ENCODE measurements at places on chromosomes 5 and 9. TPM values are rescaled to one million over a fixed set of nuclear protein-coding genes. Genes with fewer than 3 reads are reported as not detected.
A peak's percentile ranks its signal among the peaks of the same experiment; 100 is the strongest.

DNA sequence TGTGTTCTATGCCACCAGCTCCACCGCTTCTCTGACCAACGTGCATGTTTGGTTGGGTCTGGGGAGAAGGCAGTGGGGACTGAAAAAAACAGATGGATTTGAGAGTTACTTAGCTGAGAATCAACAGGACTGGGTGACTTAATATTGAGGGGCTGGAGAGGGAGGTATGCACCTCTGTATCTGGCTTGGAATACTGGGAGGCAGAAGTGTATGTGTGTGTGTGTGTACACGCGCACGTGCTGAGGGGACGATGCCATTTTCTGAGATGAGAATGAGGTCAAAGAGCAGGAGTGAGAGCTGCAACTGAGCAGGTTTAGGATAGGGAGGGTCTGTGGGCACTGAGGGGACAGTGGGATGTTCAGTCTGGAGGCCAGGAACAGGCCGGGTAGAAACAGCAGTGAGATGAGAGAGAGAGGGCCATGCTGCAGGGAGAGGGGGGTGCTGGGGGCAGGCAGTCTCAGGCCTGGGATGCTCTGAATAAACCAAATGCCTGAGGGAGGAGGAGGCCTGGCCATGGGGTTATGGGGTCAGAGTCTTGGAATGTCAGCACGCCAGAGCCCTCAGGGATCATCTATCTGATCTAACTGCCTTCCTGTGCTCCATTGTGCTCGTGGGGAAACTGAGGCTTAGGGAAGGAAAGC lies 14.0 kb downstream of the PDGFRB start:
- DNase-seq = no peak

Gene SVEP1
- total RNA-seq = 8.8 TPM

- DNase-seq = no peak
These were observed 4.8 kb upstream of the KCNMB1 start for GRCh38 chr5:170393958-170394357.

DNA sequence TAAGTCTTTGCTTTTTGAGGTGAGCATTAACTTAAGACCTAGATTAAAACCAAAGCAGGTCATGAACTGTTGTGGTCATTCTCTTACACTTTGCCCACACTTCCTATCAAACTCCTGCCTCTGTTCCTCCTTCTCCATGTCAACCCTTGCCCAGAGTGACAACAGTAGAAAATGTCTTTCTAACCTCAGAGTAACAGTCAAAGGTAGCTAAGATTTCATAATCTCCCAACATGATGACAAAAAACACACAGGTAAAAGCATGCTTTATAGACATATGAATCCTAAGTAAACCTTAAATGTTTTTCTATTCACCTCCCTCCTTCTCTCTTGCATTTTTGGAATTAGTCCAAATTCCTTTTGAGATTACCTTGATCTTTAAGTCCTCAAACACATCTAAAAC lies 422.3 kb downstream of the SPATA31D1 start:
- no peak for DNase-seq

DNA sequence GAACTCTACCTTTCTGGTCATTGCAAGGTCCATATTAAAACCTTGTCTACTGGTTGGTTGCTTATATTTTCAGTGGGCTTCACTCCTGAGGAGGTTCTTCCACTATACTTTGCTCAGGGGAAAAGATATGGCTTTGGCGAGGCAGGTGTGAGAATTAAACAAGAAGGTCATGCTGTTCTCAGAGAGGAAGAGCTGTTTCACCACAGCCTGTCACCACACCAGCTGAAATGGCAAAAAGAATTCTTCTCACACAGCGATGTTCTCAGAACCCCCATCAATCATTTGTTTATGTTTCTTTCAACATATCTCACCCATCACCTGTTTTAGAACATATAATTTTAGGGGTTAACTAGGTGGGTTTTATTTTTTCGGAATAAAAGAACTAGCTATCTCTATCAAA lies 38.6 kb downstream of the CAPSL start:
- DNase-seq = no peak

DNA sequence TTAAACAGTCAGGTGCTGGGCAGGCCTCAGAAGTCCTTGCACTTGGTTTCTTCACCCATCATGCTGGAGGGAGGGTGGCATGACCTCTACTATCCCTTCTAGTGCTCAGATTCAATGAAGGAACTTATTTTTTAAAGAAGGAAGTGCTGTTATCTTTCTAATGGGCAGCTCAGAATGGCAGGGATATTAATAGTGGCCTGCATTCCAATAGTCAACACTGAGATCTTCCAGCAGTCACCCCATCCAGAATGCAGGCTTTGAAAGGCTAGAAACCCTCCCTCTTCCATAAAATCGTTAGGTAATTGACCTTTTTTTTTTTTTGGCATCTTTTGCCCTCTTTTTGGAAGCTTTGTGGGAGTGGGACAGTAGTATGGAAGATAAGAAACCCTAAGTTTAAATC lies 325.0 kb downstream of the ARRDC3 start:
- DNase-seq = no peak

Gene HAVCR1
- not detected for total RNA-seq

Gene TMEFF1
- total RNA-seq = not detected

GRCh38 chr5:96716007-96716406 lies 53.8 kb downstream of the CAST start:
- DNase-seq = no peak

DNA sequence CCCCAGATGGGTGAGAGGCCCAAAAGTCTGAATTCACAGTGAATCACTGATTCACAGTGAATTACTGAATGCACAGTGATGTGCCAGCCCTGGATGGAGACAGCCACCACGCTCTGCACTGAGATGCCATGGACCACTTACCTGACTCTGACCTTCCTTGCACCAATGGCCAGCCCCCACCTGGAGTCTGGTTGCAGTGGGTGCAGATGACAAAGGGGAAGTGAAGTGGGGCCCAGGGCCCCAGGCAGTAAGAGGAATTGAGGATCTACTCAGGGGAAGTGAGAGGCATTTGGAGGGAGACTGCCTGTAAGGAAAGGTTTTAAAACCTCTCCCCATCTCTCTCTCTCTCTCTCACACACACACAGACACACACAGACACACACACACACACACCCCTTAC lies 412.1 kb downstream of the CYLC2 start:
- DNase-seq = no peak

Gene KLF9
- total RNA-seq = 52.8 TPM

Gene BNC2
- total RNA-seq = 3.5 TPM

Gene CDH9
- total RNA-seq = not detected

Gene FREM1
- total RNA-seq = 3.0 TPM

DNA sequence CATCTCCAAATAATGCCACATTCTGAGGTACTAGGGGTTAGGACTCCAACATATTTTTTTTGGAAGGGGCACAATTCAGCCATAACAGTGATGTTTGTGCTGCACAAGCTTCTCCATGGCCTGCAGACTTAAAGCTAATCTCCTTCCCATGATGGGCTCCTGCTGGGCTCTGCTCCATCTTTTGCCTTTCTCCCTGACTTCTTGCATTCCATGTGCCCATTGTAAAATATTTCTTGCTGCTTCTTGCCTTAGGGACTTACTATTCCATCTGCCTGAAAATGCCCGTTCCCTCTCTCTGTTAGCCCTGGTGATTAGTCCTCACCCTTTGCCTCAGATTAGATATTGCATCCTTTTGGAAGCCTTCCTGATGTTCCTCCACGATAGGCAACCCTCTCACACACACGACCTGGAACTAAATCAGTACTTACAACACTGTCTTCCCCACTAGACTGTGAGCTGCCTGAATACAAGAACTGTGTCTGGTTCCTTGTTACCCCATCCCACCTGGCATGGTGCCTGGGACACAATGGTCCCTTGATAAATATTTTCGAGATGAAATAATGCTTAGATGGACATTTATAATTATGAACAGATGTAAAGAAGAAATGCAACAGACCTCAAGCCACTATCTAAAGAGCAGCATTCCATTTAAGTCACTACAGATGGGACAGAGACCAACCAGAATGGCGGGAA lies 33.5 kb downstream of the OR1J1 start:
- DNase-seq = no peak

- DNase-seq = no peak
These were observed 46.7 kb downstream of the INSYN2B start for GRCh38 chr5:169933616-169934015.

DNA sequence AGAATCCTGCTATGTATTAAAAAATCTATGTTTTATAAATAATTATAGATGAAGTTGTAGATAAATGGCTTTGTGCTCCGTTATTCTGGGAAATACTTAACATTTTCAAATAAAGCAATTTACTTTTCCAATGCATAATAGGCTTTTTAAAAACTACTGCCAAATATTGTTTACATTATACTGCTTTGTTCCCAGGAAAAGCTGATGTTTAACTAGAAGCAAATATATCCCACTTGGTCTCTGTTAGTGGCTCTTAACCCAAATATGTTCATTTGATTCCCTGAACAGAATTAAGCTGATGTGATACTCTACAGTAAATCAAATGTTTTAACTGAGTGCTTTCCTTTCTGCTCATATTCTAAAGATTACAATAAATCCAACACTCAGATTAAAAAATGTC lies 326.3 kb downstream of the SLCO4C1 start:
- no peak for DNase-seq

Gene NEURL1B
- 24.0 TPM for total RNA-seq

- no peak for DNase-seq
These were observed 105.8 kb downstream of the EFNA5 start for GRCh38 chr5:107564931-107565372.

- DNase-seq = no peak
These were observed 689 bp downstream of the AK3 start for GRCh38 chr9:4740388-4740637.

DNA sequence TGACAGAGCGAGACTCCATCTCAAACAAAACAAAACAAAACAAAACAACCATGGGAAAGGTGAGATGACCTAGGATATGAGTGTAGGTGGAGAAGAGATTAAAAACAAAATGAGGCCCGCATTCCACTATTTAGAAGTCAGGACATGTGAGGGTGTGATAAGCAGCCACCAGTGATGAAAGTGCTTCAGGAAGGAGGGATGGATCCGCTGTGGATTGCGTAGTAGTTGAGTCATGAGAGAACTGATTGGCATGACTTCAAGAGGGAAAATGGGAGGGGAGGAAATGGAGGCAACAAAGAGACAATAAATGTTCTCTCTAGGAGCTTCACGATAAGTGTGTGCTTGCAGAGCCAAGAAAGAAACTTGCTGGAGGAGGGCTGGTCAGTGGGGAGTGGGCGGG lies 367.6 kb downstream of the ARL15 start:
- no peak for DNase-seq

Gene CARTPT
- total RNA-seq = not detected

Gene CTNND2
- 18.4 TPM for total RNA-seq

DNA sequence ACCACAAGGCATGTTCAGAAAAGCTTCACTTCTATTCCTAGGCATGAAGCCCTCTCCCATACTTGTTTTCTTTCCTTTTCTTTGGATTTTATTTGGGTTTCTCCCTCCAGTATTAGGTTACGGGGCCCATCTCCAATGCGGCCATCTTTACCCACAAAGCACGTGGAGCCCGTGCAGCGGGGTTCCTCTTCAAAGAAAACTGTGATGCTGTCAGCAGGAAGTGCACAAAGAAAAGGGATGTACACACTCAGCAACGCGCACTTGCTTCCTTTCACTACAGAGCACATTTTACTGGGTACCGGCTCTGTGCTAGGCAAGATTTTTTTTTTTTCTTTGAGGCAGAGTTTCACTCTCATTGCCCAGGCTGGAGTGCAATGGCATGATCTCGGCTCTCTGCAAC lies 106.6 kb downstream of the COL23A1 start:
- DNase-seq = peak; percentile 32

- no peak for DNase-seq
These were observed 70.4 kb downstream of the ARRDC3 start for GRCh38 chr5:91312698-91313097.

GRCh38 chr5:44719856-44720255 lies 88.9 kb upstream of the MRPS30 start:
- no peak for DNase-seq

- DNase-seq = no peak
These were observed 1297.2 kb upstream of the WWC1 start for GRCh38 chr5:166994226-166994625.

- no peak for DNase-seq
These were observed 981.4 kb upstream of the WWC1 start for GRCh38 chr5:167309941-167310517.

Measured in left ventricle myocardium inferior (tissue), 1 donor.